ENCODE measurements at places on chromosomes 2 and 18.
A peak's percentile ranks its signal among the peaks of the same experiment; 100 is the strongest.

DNA sequence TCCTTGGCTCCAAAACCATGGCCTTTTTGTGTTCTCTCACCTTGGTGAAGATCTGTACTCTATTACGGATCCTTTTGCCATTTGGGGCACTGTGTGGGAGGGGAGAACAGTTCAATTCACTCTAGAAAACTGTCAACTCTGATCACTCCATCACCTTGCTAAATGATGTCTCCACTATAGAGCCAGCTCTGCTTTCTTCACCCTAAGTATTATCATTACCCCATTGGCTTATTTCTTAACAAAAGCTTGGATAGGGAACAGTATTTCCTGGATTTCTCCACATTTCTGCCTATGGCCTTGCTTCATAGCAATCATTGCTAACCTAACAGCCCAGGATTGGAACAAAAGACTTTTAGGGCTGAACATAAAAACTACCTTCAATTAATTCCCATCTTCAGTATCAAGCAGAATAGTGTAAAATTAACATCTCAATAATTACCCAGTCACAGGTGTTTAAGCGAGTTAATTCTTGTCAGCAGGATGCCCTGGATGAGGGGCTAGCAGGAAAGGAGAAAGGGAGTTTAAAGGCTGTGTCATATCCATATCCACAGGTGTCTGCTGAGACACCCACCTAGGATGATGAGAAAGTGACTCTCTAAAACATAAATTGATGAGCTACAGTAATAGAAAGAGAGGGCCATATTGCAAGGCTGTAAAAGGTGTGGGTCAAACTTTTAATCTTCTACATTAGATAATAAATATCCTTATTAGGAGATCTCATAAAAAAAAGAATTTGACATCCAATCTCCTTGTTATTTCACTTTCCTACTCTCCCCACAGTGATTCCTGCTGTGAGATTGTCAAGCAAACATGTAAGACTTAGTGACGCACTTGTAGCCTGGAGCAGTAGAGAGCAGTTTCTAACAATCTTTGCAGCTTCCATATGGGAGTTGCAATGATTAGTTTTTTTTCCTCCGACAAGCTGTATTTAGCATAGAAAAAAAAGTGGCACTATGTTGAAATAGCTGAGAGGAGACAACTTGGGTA is 589.5 kb upstream of the NXPH2 start:
- DNase-seq, result no peak

GRCh38 chr2:144099780-144100377 is 420.0 kb downstream of the ZEB2 start:
- peak; percentile 72 for DNase-seq

DNA sequence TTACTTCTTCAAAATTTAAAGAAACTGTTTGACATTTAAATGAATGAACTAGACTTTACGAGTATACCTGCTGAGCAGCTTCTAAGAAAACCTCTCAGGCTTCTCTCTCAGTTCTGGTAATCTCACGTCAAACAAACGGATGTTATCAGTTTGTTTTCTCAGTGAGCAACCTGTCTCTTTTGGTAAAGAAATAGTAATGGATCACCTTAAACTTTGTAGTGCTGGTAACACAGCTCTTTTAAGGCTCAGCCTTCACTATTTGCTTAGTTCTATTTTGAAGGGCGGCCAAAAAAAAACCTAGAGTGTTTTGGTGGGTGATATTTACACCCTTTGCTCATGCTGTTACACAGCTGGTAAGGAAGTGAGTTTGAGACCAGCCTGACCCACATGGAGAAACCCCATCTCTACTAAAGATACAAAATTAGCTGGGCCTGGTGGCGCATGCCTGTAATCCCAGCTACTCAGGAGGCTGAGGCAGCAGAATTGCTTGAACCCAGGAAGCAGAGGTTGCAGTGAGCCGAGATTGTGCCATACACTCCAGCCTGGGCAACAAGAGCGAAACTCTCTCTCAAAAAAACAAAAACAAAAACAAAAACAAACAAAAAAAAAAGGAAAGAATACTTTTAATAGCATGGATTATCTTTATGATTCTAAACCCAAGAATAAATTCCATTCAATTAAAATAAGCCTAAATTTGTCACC is 15.9 kb downstream of the FN1 start:
- no peak for DNase-seq

DNA sequence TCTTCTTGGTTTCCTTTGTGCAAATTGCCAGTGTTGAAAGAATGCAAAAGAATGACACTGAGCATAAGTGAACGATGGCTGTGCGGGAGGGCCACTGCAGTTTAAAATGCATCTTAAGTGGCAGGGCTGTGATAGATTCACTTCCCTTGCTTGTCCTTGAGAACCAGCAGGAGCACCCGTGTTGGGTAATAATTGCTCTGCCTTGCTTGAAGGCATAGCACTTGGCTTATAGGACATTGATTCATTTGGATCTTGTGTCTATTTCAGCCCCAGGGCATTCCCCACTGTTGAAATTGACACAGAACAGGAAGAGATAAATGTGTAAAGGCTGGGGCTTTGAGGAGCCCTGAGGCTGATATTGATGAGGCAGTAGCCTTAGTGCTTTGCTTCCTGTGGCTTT is 1003.7 kb upstream of the GYPC start:
- DNase-seq, result no peak

DNA sequence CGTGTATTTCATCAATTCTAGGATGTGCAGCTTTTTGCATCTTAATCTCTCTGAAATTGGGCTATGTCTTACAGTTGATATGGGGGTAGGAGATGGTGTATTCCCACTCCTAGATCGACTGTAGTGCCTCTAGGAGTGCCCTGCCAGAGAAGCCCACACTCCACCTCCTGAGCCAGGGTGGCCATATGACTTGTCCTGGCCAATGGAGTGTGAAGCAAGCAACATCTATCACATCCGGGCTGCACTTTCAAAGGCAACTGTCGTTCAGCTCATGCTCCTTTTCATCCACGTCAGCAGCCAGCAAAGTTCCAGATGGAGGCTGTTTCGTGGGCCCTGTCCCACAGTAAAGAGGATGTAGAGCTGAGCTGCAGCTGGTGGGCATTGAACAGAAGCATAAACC is 149.4 kb upstream of the SLC1A4 start:
- DNase-seq, result no peak

- no peak for DNase-seq
Measured at GRCh38 chr2:223486751-223487150, 115.4 kb downstream of the SCG2 start.

DNA sequence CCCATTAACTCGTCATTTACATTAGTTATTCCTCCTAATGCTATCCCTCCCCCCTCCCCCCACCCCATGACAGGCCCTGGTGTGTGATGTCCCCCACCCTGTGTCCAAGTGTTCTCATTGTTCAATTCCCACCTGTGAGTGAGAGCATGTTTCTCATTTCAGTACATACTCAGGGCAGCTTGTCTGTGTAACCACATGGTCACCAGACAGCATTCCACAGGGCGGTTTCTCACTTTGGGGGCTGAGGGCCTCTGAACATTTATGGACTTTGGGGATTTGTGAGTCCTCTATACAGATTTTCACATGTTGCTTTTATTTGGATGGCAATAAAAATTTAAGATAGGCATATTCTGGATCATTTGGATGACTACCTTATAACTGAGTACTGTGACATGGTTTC is 84.0 kb downstream of the LYPD6B start:
- DNase-seq, result no peak

DNA sequence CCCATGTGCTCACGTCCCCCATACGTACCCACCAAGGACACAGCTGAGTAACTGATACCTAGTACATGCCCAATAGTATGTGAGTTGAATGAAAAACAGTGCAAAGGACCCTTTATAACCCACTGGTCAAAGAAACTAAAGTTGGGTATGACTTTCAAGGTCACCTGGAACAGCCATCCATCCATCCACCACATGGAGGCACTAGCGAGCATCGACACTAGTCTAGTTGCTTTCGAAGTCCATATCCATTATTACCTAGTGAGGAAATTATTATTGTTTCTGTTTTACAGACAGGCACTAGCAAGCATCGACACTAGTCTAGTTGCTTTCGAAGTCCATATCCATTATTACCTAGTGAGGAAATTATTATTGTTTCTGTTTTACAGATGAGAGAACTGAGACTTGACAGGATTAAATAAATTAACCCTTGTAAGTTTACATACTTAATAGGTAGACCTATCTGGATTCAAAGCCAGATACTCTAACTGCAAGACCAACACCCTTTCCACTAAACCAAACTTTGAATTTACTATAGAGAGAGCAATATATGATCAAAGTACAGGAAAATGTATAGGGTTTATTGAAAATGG is 233.7 kb downstream of the METTL4 start:
- DNase-seq, result no peak

GRCh38 chr2:120404274-120404673 is 58.3 kb downstream of the INHBB start:
- DNase-seq, result no peak

DNA sequence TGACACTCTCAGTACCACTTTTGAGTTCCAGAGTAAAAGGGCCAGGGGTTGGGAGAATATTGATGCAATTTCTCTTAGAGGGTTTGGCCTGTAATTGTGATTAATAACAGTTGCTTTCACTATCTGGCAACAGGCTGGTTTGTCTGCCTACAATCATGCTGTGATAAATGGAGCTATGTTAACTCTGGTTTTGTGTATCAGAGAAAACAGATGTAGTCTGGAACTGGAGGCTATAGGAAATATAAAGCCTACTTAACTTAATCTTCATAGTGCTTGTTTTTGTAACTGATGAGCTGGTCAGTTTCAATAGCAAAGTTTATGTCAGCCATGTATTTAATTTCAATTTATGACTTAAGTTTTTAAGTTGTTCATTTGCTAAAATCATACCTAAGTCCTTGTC is 138.0 kb downstream of the AGPS start:
- no peak for DNase-seq

GRCh38 chr18:23134780-23135549 is at the start of gene CABLES1:
TSS of gene CABLES1 (plus strand) at chr18:23135485. CDS start at chr18:23135763, 278 bp downstream.
- DNase-seq, result no peak

GRCh38 chr18:23935804-23936203 is 78.8 kb upstream of the TTC39C start:
- no peak for DNase-seq

- DNase-seq, result no peak
Measured at GRCh38 chr18:35515460-35516130, 17.8 kb upstream of the INO80C start.

DNA sequence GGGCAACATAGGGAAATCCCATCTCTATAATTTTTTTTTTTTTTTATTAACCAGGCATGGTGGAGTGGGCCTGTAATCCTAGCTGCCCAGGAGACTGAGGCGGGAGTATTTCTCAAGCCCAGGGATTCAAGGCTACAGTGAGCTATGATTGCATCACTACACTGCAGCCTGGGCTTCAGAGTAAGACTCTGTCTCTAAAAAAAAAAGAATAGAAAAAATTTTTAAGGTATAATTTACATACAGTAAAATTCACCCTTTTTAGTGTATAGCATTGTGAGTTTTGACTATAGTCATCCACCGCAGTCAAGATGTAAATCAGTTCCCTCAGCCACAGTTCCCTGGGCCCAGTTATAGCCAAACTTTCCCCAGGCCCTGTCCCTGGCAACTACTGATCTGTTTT is 57.1 kb upstream of the MSH6 start:
- no peak for DNase-seq

DNA sequence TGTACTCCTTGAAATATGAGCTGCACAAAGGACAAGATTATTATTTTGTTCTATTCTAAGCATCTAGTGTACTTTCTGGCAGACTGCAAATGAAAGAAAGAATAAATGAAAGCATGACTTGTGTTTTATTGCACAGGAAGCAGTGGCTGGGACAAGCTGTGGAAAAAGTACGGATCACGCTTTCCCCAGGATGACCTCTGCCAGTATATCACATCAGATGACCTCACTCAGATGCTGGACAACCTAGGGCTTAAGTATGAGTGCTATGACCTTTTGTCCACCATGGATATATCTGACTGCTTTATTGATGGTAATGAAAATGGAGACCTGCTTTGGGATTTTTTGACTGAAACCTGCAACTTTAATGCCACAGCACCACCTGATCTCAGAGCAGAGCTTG is 49.4 kb downstream of the HNMT start:
- DNase-seq, result no peak

DNA sequence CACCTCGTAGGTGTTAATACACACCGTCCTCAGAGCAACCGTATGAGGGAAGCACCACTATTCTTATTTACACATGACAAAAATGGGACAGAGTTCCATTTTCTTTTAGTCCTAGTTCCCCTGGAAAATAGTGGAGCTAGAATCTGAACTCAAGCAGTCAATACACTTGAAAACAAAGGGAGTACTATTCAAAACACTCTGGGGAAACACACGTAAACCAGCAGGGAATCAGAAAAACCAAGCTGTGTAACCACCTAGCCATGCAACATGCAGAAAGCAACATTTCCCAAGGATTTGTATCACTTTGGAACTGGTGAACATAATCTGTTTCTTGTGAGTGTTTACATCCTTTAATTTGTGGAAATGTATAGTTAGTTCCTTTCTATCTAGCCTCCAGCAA is 208.2 kb downstream of the UBE2E3 start:
- no peak for DNase-seq

GRCh38 chr2:238236571-238236970 is 3.3 kb downstream of the HES6 start:
- DNase-seq, result no peak

GRCh38 chr18:62107881-62108280 is 79.0 kb downstream of the PIGN start:
- no peak for DNase-seq

- no peak for DNase-seq
Measured at GRCh38 chr2:207887500-207887899, 117.8 kb upstream of the FZD5 start.

- no peak for DNase-seq
Measured at GRCh38 chr2:125797192-125797591, 858.8 kb upstream of the GYPC start.
